ENCODE measurements at places on chromosomes 16 and 17. TPM values are rescaled to one million over a fixed set of nuclear protein-coding genes. Genes with fewer than 3 reads are reported as not detected.

The GFAP gene
- 0.73 TPM for polyA plus RNA-seq

The HOXB1 gene
- not detected for polyA plus RNA-seq

The C17orf50 gene
- polyA plus RNA-seq = 0.74 TPM

The ARL5C gene
- polyA plus RNA-seq = not detected

The NPTX1 gene
- polyA plus RNA-seq = 4.1 TPM

The MMP28 gene
- not detected for polyA plus RNA-seq

The ZNF597 gene
- polyA plus RNA-seq = 1.2 TPM

The TBKBP1 gene
- 2.2 TPM for polyA plus RNA-seq

The TEKT3 gene
- 2.5 TPM for polyA plus RNA-seq

The EME1 gene
- 14.4 TPM for polyA plus RNA-seq

The MLLT6 gene
- 1.8 TPM for polyA plus RNA-seq

The ARHGAP27 gene
- 5.9 TPM for polyA plus RNA-seq

- DNase-seq = peak; percentile 76
These were observed 2.6 kb downstream of the KAT2A start for GRCh38 chr17:42118545-42118944.

DNA sequence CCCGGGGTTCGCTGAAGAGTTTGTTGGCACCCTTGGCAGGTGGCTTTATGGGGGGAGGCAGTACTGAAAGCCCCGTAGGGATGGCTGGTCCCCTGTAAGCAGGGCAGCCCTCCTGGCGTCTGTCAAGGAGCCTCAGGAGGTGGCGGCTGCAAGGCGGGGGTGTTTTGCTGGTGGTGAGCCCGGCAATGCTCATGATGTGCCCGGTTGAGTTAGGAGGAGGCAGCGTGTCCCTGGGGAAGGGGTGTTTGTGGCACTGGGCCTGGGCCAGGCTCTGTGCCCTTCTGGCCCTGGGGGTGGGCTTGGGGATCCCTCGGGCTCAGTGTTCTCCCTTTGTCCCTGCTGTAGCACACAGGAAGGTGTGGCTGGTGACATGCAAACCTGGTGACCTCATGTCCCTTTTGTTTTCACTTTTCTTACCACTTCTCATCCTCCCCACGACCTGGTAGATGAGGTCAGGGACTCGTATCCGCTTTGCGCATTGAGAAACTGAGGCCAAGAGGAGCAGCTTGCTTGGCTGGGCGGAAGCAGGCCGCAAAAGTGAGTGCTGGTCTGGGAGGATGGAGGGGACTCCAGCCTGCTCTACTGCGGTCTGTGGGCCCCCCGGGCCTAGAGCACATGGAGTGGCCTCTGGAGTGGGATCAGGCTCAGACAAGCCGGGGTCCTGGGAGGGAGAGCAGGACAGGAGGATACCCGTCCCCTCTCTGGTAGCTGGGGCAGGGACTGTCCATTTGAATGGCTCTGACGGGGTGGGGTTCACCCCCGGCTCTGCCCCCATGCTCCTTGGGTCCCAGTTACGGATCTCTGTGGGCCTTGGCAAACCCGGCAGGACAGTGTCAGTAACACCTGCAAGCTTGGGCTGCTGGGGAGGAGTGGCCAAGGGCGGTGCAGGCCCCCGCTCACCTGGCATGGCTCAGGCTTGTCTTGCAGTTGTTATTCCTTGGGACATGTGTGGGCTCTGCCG, 2.2 kb downstream of the SNN start:
- no peak for DNase-seq

DNA sequence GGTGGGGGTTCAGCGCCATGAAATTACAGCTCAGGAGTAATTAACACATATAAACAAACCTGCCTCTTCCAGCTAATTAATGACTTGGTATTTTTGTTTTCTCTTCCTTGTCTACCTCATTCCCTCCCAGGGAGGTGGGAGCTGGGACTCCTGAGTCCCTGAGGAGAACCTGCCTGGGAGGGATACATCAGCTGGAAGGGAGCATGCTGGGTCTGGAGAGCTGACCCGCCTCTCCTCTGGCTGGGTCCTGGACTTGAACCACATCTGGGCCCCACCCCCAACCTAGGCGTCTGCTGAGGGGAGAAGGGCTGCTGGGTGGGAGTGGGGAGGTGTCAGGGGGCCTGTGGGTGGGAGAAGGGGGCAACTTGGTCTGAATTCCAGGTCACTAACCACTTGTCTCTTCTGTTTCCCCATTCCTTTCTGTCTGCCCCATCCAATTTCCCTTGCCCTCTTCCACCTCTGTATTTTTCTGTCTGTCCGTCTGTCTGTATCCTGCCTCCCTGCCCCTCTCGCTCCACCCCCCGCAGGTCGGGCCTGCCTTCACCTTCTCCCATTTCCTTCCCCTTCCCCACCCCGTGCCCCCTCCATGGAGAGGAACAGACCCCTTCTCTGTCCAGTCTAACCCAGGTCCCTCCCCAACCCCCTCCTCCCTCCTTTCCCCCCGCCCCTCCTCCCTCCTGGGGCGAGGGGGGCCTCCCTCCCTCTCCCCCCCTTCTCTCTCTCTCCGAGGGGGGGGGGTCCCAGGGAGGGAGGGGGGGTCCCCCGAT, at the start of gene NLGN2:
Gene NLGN2, plus strand, starts transcription at position 361 of the 767 bp plus-strand sequence. CDS start 411 bp downstream, outside the sequence.
- DNase-seq = peak; percentile 50

GRCh38 chr17:58317421-58318064, 11.1 kb downstream of the TSPOAP1 start:
- DNase-seq = peak; percentile 77

DNA sequence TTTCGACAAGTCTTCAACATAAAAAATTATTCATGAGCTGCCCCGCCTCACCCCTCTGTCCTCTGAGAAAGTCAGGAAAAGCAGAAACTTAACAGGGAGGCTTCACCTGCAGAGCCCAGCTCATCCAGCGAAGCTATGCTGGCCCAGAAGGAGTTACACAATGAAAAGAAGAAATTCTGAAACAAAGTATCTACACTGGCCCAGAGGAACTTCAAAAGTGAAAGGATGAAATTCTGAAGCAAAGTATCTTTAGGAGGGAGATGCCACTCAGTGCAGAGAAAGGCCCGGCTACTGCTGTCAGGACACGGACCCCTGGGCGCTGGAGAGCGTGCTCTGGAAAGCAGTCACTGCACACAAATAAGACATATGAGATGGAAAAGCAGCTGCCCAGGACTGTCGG, 1.6 kb downstream of the GALNS start:
- no peak for DNase-seq

GRCh38 chr17:44354582-44355561, 8.8 kb downstream of the FAM171A2 start:
- peak; percentile 89 for DNase-seq

DNA sequence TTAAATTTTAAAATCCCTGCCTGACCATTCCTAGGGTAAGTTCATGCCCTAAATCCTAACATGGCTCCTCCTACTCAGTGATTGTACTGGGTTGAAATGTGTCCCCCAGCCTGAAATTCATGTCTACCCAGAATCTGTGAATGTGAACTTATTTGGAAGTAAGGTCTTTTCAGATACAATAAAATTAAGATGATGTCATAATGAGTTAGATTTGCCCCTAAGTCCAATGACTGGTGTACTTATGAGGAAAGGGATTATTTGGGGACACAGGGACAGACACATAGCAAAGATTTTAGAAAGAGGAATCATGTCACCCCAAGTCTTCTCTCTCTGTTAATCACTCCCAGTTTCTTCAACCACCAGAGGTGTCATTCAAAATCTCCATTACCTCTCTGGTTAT, 185.3 kb downstream of the HS3ST4 start:
- DNase-seq = no peak

GRCh38 chr17:78976907-78977680, 2.6 kb downstream of the LGALS3BP start:
- DNase-seq = no peak

GRCh38 chr17:33858682-33859081, 396.4 kb upstream of the CCL2 start:
- DNase-seq = no peak

GRCh38 chr16:1769402-1770300, 1.7 kb downstream of the NME3 start:
- no peak for DNase-seq

DNA sequence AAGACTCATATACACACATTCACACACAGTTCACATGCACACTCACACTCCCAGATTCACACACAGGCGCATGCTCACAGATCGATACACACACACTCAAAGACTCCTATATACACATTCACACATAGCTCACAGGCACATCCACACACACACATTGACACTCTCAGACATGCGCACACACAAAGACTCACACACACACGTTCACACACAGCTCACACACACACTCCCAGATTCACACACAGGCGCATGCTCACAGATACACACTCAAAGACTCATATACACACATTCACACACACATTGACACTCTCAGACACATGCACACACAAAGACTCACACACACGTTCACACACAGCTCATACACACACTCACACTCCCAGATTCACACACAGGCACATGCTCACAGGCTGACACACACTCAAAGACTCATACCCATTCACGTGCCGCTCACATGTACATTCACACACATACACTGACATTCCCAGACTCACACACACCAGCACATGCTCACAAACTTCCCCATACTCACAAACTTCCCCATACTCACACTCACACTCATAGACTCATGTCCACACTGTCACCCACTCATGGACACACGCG, 25.6 kb upstream of the KRT17 start:
- no peak for DNase-seq

GRCh38 chr16:65294165-65294564, 172.3 kb upstream of the CDH11 start:
- no peak for DNase-seq

- DNase-seq = no peak
These were observed 64.5 kb upstream of the SEC14L1 start for GRCh38 chr17:77076124-77076830.

GRCh38 chr17:67137860-67138259, 93.5 kb downstream of the CACNG1 start:
- no peak for DNase-seq

DNA sequence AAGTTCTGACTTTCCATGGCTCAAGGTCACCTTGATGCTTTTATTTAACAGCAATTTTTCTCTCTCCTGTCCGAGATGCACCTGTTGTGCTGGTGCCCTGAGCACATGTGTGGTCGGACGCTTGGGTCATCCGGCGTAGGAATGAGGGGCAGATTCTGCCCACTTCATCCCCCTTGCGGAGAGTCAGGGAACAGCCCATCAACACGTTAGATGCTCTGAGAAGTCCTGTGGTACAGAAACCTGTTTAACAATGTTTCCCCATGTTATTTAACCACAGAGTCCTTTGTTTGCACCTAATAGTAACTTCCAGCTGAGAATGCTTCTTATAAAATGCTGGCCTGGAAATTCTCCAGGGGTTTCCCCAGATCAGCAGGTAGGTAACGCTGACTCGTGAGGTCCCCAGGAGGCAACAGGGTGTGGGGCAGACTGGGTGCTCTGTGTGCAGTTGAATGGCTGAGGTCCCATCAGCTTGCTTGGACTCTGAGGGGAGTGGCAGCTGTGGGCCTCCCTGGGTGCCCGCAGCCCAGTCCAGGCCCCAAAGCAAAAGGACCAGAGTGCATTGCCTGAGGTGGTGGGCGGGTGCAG, 17.8 kb downstream of the DOC2B start:
- peak; percentile 65 for DNase-seq

- no peak for DNase-seq
These were observed 21.6 kb downstream of the NXN start for GRCh38 chr17:957856-958421.

DNA sequence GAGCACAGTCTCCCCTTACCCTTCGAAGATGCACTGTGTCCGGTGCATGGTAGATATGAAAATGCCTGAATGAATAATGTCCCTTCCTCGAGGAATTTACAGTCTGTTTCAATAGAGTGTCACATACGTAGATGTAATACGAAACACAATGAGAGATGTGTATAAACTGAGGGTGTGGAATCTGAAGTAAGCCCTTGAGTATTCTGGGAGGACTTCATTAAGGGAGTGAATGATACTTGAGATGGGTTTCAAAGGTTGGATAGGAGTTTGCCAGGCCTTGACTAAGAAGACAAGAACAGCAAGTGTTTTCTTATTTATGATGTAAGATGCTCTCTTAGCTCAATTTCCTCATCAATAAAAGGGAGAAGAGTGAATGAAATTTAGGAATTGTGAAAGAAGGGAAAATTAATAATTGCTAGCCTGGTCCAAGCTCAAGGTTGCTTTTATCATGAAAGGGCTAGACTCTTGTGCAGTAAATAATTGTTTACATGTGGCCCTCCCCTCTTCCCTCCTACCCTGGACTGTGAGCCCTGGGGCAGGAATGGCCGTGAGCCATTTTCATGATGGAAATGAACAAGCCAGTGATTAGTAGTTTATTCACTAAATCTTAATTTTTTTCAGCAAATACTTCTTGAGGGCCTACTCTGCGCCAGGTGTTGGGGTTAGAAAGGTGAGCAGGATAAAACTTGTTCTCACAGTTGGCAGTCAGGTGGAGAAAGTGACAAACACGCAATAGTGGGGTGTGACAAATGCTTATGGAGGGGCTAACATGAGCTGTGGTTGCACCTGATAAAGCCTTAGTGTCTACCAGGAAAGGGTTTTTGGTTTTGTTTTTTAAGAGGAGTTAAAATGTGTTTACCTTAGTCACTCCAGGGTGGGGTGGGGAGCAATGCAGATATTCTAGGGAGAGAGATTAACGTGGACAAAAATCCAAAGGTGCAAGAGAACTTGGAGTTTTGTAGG, 1.6 kb downstream of the KIF22 start:
- no peak for DNase-seq

DNA sequence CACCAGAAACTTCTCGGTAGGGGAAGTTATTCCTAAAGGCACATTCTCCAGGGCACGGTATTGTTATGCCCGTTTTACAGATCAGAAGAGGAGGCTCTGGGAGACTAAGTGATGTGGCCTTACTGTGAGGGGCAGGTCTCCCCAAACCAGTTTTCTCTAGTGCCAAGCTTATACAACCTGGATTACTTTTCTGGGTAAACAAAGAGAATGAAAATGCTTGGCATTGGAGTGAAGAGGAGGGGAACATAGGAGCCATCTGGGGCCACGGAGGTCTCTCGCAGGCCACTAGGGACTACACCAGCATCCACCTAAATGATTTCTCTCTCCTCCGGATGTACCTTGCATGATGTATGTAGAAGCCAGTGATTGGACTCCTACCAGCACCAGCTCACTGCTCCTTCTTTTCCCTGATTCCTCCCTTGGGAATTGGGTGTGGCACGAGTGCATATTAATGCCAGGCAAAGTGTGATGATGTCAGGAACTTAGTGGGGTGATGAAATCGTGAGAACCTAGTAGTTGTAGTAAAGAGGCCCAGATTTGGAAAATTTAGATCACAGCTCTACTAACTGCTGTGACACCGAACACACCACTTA, 674 bp downstream of the TOM1L1 start:
- peak; percentile 6 for DNase-seq

- DNase-seq = no peak
These were observed 5.6 kb upstream of the RNPS1 start for GRCh38 chr16:2273484-2273883.

GRCh38 chr17:41404024-41404671, 6.7 kb upstream of the KRT31 start:
- DNase-seq = no peak

- no peak for DNase-seq
These were observed 11.6 kb upstream of the GP1BA start for GRCh38 chr17:4920351-4921048.

DNA sequence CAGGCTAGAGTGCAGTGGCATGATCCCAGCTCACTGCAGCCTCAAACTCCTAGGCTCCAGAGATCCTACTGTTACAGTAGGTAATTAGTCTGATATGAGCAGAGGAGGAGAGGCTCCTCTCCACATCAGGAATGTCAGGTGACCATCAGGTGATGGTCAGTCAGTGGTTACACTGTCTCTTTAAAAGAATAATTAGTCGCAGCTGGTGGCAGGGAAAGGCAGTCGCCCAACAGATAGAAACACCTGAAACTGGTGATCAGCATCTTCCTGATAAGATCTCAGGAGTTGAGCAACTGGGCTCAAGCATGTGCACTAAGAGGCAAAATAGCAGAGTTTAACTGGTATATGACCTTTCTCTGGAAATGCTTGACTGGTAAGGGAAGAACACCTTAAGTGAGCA, 21.5 kb upstream of the ABCA5 start:
- DNase-seq = no peak
